ENCODE measurements at places on chromosomes 13 and 19.

- no peak for DNase-seq
Observed at GRCh38 chr13:30526612-30527495, 61.1 kb upstream of the HMGB1 start.

DNA sequence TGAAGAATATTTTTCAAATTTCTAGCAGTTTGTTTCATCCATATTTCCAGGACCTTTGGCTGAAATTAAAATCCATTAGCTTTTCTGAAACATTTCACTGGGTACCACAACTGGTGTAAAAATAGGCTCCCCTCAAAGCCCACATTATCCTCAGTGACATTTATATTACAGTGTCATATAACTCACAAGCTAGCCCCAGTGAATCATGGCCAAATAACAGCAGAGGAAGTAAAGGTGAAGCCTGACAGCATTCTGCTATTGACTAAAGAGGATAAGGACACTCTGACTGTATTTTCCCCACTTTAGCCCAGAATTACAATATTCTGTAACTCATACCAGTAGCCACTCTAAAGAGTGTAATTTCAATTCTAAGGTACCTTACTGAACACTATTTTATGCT, 21.9 kb downstream of the KCTD12 start:
- no peak for DNase-seq

GRCh38 chr13:25372284-25373081, 709 bp downstream of the ATP8A2 start:
- no peak for DNase-seq

DNA sequence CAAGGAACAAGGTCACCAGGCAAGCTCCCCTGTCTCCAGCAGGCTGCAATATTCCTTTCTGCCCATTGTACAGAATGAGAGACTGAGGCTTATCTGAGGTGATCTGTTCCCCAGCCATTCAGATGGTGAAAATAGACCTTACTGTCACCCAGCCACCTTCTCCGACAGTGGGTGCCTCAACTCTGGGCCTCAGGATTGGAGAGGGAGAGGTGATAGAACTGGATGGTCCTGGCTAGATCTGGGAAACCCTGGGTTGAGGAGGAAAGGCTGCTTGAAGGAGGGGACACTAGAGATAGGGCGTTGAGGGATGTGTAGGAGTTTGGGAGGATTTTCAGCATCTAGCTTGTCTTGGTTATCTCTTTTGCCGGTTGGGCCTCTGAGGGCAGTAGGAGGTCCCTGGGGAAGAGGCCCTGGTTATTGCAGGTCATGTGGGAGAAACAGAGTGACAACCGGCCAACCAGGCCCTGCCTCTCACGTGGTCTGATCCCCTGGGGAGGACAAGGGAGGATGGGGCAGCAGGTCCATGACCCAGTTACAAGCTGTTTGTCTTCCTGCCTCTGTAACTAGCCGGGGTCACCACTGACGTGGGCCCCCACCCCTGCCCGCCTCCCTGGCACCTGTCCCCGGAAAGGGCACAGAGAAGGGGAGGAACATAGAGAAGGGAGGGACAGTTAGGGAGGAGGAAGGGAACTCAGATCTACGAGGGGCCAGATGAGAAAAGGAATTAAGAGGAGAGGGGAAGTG, 8.2 kb downstream of the NFIC start:
- DNase-seq: no peak

DNA sequence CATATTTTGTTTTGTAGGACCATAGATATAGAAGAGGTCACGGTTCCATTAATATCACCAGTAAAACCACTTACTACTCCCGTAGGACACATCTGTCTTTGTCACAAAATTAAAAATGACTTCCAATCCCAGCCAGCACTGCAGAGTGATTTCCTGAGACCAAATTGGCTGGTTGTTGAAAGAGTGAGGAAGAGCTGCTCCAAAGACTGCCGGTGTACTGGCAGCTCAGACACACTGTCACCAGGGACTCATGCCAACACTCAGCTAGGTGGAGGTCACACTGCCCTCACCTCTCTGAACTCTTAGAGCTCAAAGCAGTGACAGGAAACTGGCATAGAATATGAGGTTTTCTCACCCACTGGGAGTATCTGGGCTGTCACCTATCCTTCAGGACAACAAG, 52.1 kb downstream of the FLT1 start:
- DNase-seq: no peak

DNA sequence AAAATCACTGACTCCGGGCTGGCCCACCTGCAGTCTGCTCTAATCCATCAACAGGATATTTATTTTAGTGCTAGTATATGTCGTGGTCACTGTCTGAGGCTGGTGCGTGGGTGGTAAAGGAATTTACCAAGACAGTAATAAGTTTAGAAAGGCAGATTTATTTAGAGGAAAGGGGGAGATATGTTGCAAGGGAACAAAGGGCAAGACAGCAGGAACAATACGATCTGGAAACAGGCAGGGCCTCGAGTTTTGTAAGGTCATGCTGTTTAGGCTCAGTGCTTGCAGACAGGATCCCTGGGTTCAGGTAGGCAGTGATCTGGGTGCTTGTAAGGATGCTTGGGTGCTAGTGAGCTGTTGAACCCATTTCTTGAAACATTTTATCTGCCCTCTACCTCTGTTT, 748.2 kb upstream of the SLITRK5 start:
- no peak for DNase-seq

DNA sequence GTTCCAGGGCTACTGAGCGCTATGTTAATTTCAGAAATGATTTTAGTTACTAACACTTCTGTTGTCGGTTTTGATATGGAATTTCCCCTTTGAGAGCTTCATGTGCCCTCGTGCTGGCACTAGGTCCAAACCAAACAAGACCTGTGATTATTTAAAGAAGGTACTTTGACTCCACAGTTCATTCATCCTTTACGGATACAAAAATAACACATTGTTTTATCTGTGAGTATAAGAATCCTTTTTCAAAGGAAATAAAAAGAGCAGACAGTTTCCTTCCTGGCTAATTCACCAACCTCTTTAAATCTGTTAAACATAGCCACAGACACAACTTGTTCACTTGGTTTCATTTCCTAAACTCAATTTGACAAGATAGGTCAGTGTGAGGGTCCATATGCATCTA, 141.2 kb downstream of the FLT1 start:
- no peak for DNase-seq

DNA sequence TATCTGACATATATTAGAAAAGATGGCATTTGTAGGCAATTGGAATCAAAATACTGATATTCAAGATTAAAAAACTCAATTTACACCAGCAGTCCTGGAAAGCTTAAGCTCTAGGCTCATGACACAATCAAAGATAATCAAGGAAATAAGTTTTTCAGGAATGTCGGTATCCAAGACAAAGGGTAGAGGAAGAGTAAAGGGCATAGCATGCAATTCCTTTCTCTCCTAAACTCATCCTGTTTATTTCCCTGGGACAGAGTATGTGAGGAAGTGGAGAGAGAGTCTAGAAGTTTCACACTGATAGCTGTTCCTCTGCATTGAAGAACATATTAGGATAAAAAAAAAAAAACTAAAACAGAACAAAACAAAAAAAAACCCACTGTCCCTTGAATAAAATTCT, 2452.1 kb downstream of the PCDH9 start:
- DNase-seq: no peak
